ENCODE measurements at places on chromosomes 7 and 10.

DNA sequence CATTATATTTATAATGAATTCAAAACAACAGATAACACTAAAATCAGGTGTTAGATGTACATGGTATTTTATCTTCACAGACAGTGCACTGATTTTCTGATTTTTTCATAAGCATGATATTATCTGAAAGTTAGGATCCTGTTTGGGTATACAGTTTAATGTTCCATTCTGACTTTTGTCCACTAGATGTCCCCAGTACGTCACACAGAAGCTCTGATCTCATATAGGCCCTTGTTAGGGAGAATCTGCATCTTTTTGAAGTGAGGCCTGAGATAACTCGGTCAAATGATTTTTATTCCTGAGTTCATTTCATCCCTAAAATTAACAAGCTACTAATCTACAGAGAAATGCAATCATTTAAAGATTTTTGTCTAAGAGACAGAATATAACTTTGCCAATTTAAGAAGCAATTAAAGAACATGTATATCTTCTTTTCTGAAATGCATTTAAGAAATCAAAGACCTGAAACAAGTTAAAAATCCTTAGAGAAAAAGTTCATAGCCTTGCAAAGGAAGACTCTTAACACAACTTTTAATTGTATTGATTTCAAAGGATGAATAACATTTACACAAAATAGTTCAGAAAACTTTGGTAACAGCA, 72.0 kb upstream of the TES start:
- no peak for DNase-seq
- no peak overlapping the region for H3K27ac ChIP-seq
- no peaks in the 10 kb centered on the region for H3K27me3 ChIP-seq
- H3K4me1 ChIP-seq: no peaks in the 10 kb centered on the region
- no peak overlapping the region for H3K4me3 ChIP-seq

DNA sequence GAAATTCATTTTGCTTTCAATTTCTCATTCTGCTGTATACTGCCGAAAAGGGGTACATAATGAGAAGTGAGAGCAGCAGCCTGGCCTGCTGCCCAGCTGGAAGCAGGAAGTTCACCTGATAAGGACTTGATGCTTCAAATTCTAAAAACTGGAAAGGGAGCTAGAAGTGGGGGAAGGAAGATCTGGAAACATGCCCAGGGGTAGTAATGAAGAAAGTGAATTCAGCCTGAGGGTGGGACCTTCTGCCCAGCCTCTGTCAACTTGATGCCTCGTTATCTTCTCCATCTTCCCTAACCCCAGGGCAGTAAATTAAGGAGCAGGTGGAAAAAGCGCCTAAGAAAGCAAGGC, 69.4 kb downstream of the ARMH3 start:
- H3K27ac ChIP-seq: no peak overlapping the region
- no peaks in the 10 kb centered on the region for H3K27me3 ChIP-seq
- H3K4me1 ChIP-seq: peaks cover 4% of the 10 kb centered on the region
- H3K36me3 ChIP-seq: no peaks in the 10 kb centered on the region
- H3K4me3 ChIP-seq: no peak overlapping the region

GRCh38 chr10:132868995-132869394, 73.4 kb downstream of the CFAP46 start:
- no peak for DNase-seq
- no peaks in the 10 kb centered on the region for H3K4me1 ChIP-seq
- H3K36me3 ChIP-seq: no peaks in the 10 kb centered on the region
- no peaks in the 10 kb centered on the region for H3K27me3 ChIP-seq

- H3K4me3 ChIP-seq: no peak overlapping the region
- no peak for DNase-seq
- no peaks in the 10 kb centered on the region for H3K27me3 ChIP-seq
- H3K27ac ChIP-seq: no peak overlapping the region
Measured at GRCh38 chr10:14372606-14373005, 41.9 kb upstream of the FRMD4A start.

- no peaks in the 10 kb centered on the region for H3K36me3 ChIP-seq
- H3K4me1 ChIP-seq: no peaks in the 10 kb centered on the region
- H3K27me3 ChIP-seq: no peaks in the 10 kb centered on the region
- no peak for DNase-seq
- H3K27ac ChIP-seq: no peak overlapping the region
Measured at GRCh38 chr10:97999066-97999922, 31.1 kb downstream of the CRTAC1 start.

GRCh38 chr10:604716-605631, 84.5 kb downstream of the DIP2C start:
- no peaks in the 10 kb centered on the region for H3K27me3 ChIP-seq
- DNase-seq: no peak
- peaks cover 18% of the 10 kb centered on the region for H3K4me1 ChIP-seq
- H3K27ac ChIP-seq: no peak overlapping the region
